ENCODE measurements at places on chromosomes 5 and 9. TPM values are rescaled to one million over a fixed set of nuclear protein-coding genes. Genes with fewer than 3 reads are reported as not detected.

DNA sequence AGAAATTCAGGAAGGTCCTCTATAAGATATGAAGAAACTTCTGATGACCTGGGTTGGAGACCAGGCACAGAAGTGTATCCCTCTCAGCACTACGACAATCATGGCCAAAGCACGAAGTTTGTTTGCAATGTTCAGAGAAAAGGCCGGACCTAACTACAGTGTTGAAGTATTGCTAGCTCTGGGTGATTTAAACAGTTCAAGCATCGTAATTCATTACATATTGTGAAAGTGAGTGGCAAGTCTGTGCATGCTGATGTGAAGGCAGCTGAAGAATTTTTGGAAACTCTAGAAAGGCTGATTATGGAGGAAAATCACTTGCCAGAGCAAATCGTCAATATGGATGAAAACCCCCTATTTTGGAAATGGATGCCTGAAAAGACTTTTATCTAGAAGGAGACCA, 67.2 kb upstream of the PANK3 start:
- DNase-seq: no peak

- no peak for DNase-seq
Measured at GRCh38 chr5:962386-962785, 46.2 kb upstream of the NKD2 start.

DNA sequence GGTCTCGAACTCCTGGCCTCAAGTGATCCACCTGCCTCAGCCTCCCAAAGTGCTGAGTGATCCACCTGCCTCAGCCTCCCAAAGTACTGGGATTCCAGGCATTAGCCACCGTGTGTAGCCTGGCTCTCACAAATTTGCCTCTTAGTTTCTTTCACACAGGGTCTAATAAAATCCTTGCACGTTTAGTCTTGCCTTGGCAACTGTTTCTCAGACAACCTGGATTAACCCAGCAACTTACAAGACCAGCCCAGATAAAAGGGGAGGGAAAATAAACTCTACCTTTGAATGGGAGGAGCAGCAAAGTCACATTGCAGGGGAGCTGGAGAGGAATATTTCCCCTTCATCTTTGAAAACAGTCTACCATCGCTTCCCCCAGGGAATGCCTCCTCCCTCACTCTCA, 29.3 kb upstream of the GNA14 start:
- no peak for DNase-seq

GRCh38 chr9:36174271-36174670, 5.1 kb downstream of the CCIN start:
- DNase-seq: no peak

DNA sequence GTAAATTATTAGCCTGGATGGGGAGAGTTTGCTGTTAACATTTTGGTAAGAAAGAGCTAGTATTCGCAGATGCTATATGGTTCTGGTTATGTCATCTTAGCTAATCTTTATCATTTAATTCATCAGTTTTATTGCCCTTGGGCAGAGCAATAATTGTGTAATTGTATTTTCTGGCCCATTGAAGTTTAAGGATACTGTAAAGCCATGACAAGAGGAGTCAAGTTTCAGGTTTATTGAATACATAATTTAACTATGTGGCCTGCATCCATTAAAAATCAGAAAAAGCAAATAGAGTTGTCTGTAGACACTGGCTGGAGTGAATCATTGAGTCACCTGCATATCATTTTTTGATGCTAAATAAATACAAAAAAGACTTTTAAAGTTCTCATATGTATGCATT, 255.8 kb downstream of the PRELID2 start:
- DNase-seq: no peak

- no peak for DNase-seq
Measured at GRCh38 chr9:79603222-79603920, 31.6 kb downstream of the TLE4 start.

DNA sequence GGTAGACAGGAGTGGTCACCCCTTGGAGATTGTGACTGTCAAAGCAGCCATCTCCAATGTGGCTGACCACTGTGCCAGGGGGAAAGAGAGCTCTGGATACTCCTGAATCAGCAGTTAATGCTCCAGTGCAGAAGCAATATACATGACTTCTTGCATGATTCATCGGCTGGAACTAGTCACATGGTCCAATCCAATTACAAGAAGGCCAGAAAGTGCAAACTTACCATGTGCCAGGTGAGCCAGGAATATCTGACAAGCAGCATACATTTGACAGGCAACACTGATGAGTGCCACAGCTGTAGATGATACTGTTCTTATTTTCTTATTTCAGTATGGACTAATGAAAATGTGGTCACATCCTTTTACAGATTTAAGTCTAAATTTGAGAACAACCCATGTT, 440.0 kb upstream of the MPDZ start:
- DNase-seq: no peak

GRCh38 chr9:127159949-127160610, 37.6 kb upstream of the ANGPTL2 start:
- DNase-seq: no peak

- DNase-seq: no peak
Measured at GRCh38 chr9:114185570-114186490, 30.5 kb downstream of the COL27A1 start.

DNA sequence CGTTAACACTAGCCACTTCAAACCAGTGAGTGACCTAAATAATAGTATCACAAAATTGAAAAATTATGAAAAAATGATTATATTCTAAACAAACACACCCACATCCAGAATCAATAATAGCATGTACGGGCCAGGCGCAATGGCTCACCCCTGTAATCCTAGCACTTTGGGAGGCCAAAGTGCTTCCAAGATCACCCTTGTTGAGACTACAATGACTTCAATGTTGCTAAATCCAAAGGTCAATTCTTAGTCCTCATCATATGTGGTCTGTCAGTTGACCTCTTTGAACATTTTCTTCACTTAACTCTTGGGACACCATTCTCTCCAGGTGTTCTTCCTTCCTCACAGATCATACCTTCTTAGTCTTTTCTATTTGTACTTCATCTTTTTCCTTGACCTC, 11.3 kb downstream of the RIOK2 start:
- DNase-seq: no peak

- DNase-seq: no peak
Measured at GRCh38 chr5:7868427-7868772, 431 bp downstream of the FASTKD3 start.

DNA sequence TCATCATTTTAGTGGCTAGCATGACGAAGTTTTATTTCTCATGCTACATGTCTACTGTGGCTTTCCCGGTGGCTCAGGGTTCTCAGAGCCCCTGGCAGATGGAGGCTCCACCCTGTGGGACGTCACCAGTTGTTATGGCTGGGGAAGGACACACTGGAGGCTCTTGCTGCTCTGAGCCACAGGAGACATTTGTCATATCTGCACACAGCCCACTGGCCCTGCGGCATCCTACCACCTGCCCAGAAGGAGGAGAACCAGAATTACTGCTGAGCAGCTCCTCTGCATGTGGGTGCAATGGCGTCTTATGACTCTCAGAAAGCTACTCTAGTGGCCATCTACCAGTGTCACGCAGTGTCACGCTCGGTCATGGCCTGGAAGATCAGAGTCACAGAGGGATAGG, 6.6 kb downstream of the OR13J1 start:
- no peak for DNase-seq

GRCh38 chr9:72443855-72444254, 77.6 kb upstream of the TMC1 start:
- DNase-seq: peak; percentile 14

- DNase-seq: no peak
Measured at GRCh38 chr9:34374905-34375552, 1.7 kb downstream of the MYORG start.

DNA sequence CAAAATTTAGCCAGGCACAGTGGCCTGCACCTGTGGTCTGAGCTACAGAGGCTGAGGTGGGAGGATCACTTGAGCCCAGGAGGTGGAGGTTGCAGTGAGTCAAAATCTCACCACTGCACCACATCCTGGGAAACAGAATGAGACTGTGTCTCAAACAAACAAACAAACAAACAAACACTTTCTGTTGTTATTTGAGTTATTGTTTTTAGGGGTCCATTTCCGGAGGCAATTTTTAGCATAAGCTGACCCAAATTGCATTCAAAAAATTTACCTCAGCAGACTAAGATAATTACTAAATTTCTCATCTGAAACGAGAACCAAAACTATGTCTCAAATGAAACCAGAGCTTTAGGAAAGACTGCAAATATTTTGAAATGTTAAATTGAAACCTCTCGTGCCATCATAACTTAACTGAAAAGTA, 1485.1 kb downstream of the EFNA5 start:
- no peak for DNase-seq

- no peak for DNase-seq
Measured at GRCh38 chr9:123168586-123168985, 99.8 kb downstream of the STRBP start.

DNA sequence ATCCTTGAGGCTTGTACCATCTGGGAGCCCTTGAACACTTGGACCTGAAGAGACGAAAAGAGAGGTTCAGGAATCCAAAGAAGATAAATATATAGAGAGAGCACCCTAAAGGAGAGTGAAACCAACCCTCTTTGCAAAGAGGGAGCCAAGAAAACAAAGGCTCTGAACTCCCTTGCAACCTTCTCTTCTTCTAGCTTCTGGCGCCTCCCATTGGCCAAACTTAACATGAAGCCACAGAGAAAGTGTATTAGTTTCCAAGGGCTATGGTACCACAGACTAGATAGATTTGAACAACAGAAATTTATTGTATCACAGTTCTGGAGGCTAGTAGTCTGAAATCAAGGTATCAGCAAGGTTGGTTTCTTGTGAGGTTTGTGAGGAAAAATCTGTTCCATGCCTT, 175.1 kb downstream of the HCN1 start:
- DNase-seq: no peak

DNA sequence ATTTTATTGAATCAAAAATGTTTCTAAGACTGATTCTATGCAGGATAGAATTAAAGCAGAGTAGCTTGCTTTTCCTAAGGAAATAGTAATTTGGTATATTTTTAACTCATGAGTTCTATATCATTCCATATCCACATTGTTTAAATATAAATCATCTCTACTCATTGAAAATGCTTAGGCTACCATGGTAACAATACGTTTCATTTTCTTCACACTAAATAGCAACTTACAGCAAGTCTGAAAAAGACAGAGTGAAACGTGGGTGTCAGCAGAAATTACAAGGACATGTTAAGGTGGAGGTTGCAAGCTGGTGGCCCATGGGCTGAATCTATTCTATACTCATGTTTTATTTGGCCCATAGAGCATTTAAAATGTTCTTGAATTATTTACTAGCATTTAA, 487.9 kb downstream of the ARHGEF28 start:
- DNase-seq: no peak

DNA sequence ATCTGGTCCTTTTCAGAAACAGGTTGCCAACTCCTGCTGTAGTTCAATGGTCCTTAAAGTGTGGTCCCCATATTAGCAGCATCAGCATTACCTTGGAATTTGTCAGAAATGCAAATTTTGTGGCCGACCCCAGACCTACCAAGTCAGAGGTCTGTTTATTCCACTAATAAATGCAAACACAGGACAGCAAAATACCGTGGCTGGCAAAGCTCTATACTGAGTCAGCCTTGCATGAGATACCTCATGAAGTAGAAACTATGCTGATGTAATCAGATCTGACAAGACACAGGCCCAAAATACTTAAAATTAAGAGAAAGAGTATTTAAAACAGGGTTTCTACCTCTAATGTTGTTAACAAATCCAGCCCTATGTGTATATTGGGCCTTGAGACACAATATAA, 3.0 kb downstream of the GOLM1 start:
- DNase-seq: no peak

DNA sequence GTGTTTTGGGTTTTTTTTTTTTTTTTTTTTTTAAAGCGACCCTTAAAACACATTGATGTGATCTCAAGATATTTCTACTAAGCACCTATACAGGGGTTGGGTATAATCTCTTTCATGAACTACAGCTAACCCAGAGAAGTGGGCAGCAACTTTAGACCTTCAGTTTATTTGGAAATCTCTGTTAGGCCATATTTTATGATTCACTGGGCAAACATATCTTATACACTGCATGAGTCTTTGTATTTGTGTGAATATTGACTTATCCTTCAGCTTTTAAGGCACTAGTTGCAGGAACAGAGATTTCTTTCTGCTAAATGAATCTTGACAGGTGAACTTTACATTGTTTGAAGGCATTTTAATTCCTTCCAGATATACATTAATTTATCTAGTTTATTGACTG, 194.4 kb downstream of the ARRDC3 start:
- no peak for DNase-seq

- DNase-seq: no peak
Measured at GRCh38 chr5:78424665-78425064, 64.2 kb downstream of the SCAMP1 start.

DNA sequence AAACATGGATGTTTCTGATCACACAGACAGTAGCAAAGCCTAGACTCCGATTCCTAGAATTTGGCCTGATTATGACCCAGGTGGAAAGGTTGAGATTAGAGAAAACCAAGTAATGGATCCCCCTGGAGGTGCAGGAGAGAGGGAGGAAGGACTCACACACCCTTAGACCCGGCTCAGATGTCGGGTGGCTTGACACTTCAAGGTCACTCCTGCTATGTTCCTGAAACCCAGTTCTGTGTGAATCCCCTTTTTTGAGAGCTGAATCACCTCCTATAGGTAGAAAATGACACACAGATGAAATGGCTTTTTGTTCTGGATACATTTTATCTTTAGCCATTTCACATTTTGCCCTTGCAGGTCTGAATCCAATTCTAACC, 192.8 kb downstream of the ARRDC3 start:
- no peak for DNase-seq

DNA sequence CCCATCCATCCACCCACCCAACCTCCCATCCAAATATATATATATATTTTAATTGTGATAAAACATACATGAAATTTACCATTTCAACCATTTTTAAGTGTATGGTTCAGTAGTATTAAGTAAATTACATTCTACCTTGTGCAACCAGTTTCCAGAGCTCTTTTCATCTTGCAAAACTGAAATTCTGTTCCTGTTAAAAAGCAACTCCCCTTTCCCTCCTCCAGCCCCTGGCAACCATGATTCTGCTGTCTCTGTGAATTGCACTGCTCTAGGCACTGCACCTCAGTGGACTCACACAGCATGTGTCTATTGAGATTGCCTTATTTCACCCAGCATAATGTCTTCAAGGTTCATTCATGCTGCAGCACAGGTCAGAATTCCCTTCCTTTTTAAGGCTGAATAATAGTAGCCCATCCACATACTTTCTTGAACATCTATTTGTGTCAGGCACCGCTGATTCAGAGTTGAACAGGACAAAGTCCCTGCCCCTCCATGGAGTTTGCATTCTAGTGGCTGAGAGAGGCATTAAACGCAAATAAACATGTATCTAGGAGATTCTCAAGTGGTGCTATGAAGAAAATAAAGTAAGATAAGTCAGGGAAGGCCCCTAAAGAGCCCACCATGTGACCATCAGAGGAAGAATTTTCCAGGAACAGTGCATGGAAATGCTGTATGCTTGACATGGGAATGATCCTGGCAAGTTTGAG, 24.0 kb downstream of the CSF1R start:
- DNase-seq: no peak

- no peak for DNase-seq
Measured at GRCh38 chr5:35159370-35159742, 70.9 kb downstream of the PRLR start.

- no peak for DNase-seq
Measured at GRCh38 chr5:76294573-76294972, 108.5 kb upstream of the IQGAP2 start.

RASGRF2 gene
- total RNA-seq: 19.4 TPM

ERCC8 gene
- total RNA-seq: 9.3 TPM

FAM221B gene
- not detected for total RNA-seq

HCN1 gene
- total RNA-seq: not detected

SLC4A9 gene
- not detected for total RNA-seq

TRPM3 gene
- not detected for total RNA-seq

CDH6 gene
- not detected for total RNA-seq

MARCOL gene
- total RNA-seq: not detected

CDC23 gene
- 41.5 TPM for total RNA-seq

FLT4 gene
- total RNA-seq: 1.7 TPM

ECM2 gene
- not detected for total RNA-seq

PTPN3 gene
- total RNA-seq: 9.4 TPM

Measured in activated T-helper 2 cell treated with anti-CD3 and anti-CD28 coated beads, Interferon-gamma antibody, Interleukin-2, Interleukin-4, amounts not matched to agents 10 μg/mL and 5 μg/mL and 100 μg/mL, durations not matched to agents 14 hours and 24 hours and 36 hours (primary cell).